ENCODE measurements at places on chromosomes 2 and 18.

GRCh38 chr2:31131871-31132270 lies 6.4 kb downstream of the GALNT14 start:
- no peak for DNase-seq

GRCh38 chr18:78724214-78724914 lies 255.3 kb upstream of the SALL3 start:
- no peak for DNase-seq

GRCh38 chr2:94873362-94874276 lies 2.4 kb downstream of the TEKT4 start:
- DNase-seq: no peak

GRCh38 chr2:129233751-129234406 lies 745.6 kb upstream of the RAB6C start:
- no peak for DNase-seq

- no peak for DNase-seq
Measured at GRCh38 chr2:151176661-151177060, 85.0 kb downstream of the RBM43 start.

DNA sequence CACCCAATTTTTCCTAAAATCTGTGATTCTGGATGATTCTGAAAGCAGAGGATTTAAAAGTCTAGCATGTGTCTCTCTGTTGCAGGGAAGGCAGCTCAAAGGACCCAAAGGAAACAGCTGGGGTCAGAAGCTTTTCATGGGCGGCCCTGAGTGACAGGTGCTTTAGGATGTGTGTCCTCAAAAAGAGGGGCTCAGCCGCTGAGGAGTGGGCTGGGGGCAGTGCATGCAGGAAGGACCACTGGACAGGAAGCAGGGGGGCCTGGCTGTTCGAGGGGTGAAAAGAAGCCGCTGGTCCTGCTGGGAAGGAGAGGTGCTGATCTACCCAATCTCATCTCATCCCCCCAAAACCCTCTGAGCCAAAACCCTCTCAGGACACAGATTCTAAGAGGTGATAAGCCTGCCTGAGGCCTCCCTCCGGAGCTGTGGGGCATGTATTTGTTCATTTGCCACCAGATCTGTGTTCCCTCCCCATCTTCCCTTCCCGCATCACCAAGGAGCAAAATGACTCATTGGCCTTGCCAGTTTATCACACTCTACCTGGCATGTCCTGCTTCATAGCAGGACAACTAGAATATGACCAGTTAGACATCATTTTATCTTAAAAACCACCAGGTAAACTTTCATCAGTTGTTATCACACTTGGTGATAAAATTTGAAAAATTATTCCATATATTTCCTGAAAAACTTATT lies 98.8 kb upstream of the MGAT4A start:
- no peak for DNase-seq
